Hematopoietic multipotent progenitor cell treated with erythropoietin and hydrocortisone succinate and interleukin-3 and kit ligand, for 8 days (in vitro differentiated cells): ENCODE measurements at places on chromosomes 1 and 21.

- DNase-seq, result no peak
Observed at GRCh38 chr21:40490408-40490807, 356.6 kb downstream of the DSCAM start.

DNA sequence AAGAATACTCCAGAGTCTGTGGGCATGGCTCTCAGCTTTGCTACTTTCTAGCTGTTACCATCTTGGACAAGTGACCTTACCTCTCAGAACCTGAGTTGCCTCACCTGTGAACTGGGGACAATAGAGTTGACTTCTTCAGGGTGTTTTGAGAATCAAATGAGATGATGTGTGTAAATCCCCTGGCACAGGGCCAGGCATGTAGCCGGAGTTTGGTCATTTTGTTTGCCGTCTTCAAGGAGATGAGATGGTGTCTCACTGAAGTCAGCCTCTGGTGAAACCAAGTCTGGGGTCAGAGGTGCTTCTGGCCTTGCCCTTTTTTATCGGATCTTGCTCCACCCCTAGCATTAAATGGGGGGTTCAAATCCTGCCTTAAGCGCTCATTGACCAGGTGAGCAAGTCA is 149.2 kb upstream of the TMEM51 start:
- no peak for DNase-seq

GRCh38 chr1:99969729-99970621 is at the start of gene SLC35A3:
SLC35A3 (plus strand) TSS chr1:99969996; CDS start chr1:99993555, 23,559 bp downstream.
- DNase-seq, result peak; percentile 80

DNA sequence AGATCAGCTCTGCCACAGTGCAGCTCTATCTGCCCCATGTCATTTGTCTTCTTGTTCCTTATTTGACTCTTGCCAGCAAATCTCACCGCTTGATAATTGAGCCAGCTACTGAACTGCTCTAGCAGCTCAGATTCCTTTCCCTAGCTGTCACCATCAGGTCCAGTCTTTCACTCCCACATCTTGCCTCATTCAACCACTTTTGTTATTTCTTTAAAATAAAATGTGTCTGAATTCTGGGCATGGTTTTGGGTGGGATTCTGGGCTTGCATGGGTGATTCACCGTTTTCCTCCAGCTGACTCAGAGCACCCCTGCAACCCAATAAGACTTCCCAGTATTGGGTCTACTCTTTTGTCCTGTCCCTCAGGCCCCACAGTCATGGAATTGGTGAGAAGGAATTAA is 215.7 kb downstream of the DSCAM start:
- DNase-seq, result no peak

DNA sequence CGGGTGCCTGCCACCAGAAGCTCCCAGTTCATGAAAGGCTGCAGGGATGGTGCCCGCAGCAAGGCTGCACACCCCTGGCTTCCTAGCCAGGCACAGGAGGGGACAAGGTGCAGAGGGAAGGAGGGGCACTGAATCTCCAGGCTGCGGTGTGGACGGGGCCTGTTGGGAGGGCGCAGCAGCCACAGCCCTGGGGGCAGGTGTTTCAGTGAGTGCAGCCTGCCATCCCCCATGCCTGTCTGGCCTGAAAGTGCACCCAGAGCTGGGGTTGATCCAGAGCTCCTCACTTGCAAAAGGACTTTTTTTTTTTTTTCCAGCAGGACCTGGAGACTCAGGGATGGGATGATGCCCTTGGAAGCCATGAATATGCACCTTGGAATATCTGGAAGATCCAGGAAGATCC is 153.7 kb upstream of the C1orf174 start:
- no peak for DNase-seq

DNA sequence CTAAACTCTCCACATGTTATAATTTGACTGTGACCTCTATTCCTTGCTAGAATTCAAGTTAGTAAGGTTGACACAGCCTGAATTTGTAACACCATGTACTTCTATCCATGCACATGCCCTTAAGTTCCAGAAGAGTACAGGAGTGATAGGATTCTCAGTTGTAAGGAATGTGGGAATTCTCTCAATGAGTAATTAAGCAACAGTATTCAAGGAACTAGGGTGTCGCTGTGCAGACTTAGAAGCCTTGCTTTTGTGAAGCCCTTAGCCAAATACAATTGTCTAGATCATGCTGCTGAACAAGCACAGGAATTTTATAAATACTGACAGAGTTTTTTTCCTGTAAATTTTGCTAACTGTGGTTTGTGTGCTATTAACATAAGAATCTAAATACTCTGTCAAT is 276.3 kb upstream of the PTBP2 start:
- no peak for DNase-seq

GRCh38 chr1:33137800-33138199 is 44.0 kb downstream of the TRIM62 start:
- peak; percentile 15 for DNase-seq
